ENCODE measurements at places on chromosomes 2 and 18.

DNA sequence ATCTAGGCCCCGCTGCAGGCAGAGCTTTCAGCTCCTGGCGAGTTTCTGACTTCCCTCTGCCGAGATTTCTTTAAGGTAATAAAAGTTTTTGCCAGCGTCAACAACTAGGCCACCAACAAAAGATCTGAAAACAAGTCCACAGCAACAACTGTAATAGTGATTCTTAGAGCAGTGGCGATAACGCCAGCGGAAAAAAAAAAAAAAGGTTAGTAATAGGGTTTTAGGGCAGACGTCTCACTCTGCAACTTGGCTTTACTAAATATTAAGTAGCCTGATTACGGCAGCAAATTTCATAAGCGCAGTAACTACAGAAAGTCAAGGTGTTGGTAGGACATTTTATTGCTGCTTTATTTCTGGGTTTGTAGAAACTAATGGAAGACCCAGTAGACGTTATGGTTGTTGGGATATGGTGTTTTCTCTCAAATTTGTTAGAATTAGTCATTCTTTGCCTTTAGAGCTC lies 481 bp downstream of the SLC30A6 start:
- no peak for DNase-seq

GRCh38 chr2:88400037-88400767 lies 52.3 kb downstream of the FOXI3 start:
- no peak for DNase-seq

DNA sequence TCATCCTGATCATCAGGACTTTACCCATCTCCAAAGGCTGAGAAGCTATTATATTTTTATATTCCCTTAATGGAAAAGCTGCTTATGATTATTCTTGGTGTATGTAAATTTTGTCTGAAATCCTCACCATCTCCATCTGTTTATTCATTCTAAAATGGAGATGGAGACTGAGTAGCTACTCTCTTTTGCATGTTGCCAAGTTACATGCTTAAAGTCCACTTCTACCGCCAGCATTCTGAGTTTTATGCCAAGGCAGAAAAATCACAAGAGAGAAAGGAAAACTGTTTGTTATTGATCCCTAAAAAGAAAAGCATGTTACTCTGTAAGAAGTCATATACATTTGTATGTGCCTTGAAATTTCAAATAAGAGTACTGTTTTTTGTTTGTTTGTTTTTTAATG lies 94.4 kb upstream of the NOSTRIN start:
- DNase-seq = no peak

GRCh38 chr18:40375837-40376236 lies 1579.2 kb upstream of the PIK3C3 start:
- DNase-seq = no peak

GRCh38 chr18:39685303-39685902 lies 2119.8 kb upstream of the CELF4 start:
- no peak for DNase-seq

DNA sequence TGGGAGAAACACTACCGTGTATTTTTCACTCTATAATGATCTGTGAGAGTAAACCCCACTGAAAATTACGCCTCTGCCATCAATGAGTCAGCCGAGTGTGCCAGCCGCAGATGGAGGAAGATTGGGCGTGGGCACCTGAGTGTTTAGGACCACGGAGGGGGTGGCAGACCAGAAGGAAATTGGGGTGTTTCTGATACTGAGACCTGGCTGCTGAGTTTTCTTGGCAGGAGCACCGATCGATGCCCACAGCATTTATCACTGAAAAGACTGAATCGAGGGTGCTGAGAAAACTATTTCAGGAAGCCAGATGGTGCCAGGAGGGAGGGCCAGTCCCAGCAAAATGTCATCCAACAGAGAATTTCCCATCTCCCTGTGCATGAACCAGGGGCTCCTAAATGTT lies 91.9 kb upstream of the TPO start:
- no peak for DNase-seq

- no peak for DNase-seq
These were observed 32.9 kb downstream of the ZC3H15 start for GRCh38 chr2:186518945-186519344.

- DNase-seq = no peak
These were observed 54.0 kb upstream of the GPR75 start for GRCh38 chr2:53913721-53914120.

- no peak for DNase-seq
These were observed 83.6 kb downstream of the HS1BP3 start for GRCh38 chr2:20567159-20567925.

DNA sequence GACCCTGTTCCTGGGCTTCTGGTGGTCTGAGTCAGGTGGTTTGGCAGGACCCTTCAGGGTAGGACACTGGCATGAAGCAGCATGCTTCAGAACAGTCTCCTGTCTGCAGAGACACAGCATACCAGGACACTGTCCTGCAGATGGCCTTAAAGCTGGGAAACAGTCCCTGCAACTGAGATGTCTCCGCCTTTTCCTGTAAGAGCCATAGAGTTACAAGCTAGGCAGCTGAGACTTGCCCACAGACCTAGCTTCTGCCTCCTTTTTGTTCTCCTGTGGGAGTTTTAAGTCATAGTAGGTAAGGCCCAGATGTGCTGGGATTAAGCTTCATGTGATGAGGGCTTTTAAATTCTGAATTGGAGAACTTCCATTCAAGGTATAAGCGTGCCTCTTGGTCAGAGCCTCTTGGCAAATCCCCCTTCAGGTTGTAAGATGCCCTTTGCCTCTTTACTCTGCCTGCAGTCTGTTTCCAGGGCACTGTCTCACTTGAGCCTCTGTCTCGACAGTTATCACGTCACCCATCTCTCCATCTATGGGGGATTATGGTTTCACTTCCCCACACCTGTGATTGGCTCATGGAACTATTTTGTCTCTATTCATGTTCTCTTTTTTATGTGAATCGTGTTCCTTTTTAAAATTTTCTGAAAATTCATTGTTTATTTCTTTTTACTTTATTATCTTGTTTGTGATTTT lies 51.8 kb downstream of the COA5 start:
- DNase-seq = no peak

Data from chondrocyte (in vitro differentiated cells).